ENCODE measurements at places on chromosomes 11 and 22. TPM values are rescaled to one million over a fixed set of nuclear protein-coding genes. Genes with fewer than 3 reads are reported as not detected.

The RASGRP2 gene
- not detected for total RNA-seq

DNA sequence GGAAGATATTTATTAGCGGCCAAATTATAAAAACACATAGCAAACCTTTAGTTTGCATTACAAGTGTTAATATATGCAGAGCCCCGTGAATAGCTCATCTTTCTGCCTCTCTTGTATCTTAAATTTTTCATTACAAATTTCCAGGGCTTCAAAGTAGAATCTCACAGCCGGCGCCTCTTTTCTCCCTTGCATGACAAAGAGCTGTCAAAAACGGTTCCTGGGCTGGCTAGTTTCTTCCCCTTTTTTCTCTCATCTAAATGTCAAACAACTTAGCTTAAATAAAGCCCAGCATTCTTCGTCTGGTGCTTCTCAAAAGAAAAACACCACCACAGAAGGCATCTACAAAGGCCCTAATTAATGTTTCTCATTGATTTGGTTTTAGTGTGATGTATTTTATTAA, 253.0 kb downstream of the INSC start:
- no peaks in the 10 kb centered on the region for H3K27me3 ChIP-seq
- no peaks in the 10 kb centered on the region for H3K36me3 ChIP-seq

The TMEM132A gene
- total RNA-seq: 88.1 TPM

GRCh38 chr11:95404370-95404769, 173.4 kb upstream of the SESN3 start:
- H3K27ac ChIP-seq: no peak overlapping the region
- no peaks in the 10 kb centered on the region for H3K4me1 ChIP-seq
- no peaks in the 10 kb centered on the region for H3K36me3 ChIP-seq

- no peak overlapping the region for H3K4me3 ChIP-seq
- H3K27me3 ChIP-seq: no peaks in the 10 kb centered on the region
- no peak overlapping the region for H3K27ac ChIP-seq
- peaks cover 11% of the 10 kb centered on the region for H3K4me1 ChIP-seq
- H3K36me3 ChIP-seq: no peaks in the 10 kb centered on the region
Measured at GRCh38 chr22:46446799-46447198, 90.6 kb downstream of the CELSR1 start.

DNA sequence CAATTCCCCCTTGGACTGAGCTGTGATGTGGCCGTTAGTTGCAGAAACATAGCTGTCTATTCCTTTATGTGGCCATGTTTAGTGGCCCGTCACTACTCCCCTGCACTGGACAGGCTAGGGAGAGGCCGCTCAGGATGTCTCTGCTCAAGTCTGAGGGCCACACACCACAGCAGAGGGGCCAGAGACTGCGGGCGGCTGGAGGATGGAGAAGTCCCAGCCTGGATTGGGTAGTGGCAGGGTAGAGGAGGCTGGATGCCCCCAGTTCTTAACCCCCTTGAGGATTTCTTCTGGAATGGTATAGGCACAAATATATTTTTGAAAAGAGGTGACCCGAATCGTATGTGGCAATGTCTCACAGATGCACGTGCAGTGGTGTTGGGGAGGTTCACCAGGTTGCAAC, 116.4 kb upstream of the B3GAT1 start:
- H3K36me3 ChIP-seq: no peaks in the 10 kb centered on the region
- no peaks in the 10 kb centered on the region for H3K4me1 ChIP-seq
- DNase-seq: no peak
- peaks cover 37% of the 10 kb centered on the region for H3K27me3 ChIP-seq
- H3K4me3 ChIP-seq: no peak overlapping the region

DNA sequence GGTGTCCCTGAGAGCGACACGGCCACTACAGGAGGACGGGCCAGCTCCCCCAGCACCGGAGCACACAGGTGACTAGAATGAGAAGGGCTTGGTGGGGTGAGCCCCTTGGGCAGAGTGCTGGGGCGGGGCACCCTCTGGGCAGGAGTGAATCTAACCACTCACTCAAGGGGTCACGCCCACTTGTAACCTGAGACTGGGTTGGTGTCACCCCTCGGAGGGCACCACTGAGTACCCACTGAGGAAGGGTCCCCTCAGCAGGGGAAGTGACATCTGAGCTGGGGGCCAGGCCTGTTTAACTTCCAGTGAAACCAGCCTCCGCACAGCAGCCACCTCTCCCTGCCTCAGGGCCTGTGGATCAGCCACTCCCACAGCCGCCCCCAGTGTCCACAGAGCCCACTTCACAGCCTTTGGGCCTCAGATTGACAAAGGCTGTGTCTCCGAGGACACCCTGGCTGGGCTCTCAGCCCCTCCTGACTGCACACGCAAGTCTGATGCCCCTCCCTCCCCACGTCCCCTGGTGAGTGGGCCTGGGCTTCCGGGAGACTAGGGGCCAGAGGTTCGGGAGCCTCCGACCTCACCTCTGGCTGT, 5.6 kb downstream of the GATD1 start:
- H3K4me3 ChIP-seq: no peak overlapping the region
- peaks cover 17% of the 10 kb centered on the region for H3K4me1 ChIP-seq
- DNase-seq: no peak
- no peak overlapping the region for H3K27ac ChIP-seq

The TMEM191C gene
- total RNA-seq: 6.4 TPM

GRCh38 chr11:28632338-28632737, 524.1 kb downstream of the METTL15 start:
- no peaks in the 10 kb centered on the region for H3K36me3 ChIP-seq
- no peaks in the 10 kb centered on the region for H3K27me3 ChIP-seq
- peak overlapping the region; percentile 79 for H3K27ac ChIP-seq
- peaks cover 42% of the 10 kb centered on the region for H3K4me1 ChIP-seq
- DNase-seq: peak; percentile 89

The ENTHD1 gene
- total RNA-seq: not detected

DNA sequence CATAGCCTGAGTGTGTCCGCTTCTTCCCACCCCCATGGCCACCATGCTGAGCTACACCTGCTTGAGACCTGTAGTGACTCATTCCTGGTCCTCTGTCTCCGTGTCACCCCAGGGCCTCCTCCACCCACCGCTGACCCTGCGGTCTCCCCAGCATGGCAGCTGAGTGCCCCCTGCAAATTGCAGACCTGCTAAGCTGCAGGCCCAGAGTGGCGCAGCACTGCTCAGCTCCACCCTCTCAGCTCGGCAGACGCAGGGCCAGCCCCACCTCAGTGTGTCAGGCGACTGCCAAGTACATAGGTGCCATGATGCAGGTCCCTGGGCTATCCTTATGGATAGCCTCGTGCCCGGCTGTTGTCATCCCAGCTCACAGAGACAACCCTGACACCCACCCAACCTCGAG, 13.1 kb downstream of the MS4A15 start:
- H3K4me1 ChIP-seq: no peaks in the 10 kb centered on the region
- H3K27ac ChIP-seq: no peak overlapping the region
- no peaks in the 10 kb centered on the region for H3K36me3 ChIP-seq
- H3K27me3 ChIP-seq: no peaks in the 10 kb centered on the region
- DNase-seq: no peak
- no peak overlapping the region for H3K4me3 ChIP-seq

The SMC1B gene
- total RNA-seq: not detected

GRCh38 chr11:85759915-85760314, 51.0 kb downstream of the SYTL2 start:
- H3K4me3 ChIP-seq: no peak overlapping the region
- DNase-seq: peak; percentile 90
- peaks cover 38% of the 10 kb centered on the region for H3K4me1 ChIP-seq
- no peaks in the 10 kb centered on the region for H3K27me3 ChIP-seq
- H3K27ac ChIP-seq: peak overlapping the region; percentile 61
- peaks cover 7% of the 10 kb centered on the region for H3K36me3 ChIP-seq

DNA sequence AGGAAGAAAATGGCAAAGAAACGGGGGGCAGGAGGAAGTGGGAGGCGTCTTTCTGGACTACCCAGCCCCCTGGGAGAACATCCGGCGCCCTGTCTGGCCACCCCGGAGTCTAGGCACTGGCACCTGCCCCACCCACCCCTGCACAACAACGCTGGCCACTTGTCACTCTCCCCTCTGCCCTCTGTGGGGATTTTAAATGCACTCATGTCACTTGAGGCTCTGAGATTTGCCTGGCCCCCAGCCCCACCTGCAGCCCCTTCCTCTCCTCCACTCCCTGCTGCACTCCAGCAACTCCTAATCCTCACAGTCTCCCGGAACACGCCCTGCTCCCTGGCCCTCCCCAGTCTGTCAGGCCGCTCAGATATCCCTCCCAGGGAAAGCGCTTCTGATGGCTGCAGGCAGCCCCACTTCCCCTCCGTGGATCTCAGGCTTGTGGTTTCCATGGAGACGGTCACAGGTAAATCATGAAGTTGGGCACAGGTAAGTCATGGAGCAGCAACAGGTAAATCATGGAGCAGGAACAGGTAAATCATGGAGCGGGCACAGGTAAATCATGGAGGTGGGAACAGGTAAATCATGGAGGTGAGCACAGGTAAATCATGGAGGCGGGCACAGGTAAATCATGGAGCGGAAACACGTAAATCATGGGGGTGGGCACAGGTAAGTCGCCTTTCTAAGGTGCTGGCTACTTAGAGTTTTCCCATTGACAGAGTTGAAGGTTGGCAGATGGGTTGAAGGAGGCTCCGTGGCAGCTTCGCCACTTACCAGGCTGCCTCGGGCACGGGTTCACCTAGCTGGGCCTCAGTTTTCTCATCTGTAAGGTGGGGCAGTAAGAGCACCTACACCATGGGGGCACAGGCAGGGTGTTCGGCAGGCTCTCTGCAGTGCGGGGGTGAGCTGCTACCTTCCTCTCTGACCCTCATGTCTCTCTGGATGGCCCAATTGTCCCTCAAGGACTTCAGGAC, 79.0 kb upstream of the SHISAL1 start:
- H3K27me3 ChIP-seq: no peaks in the 10 kb centered on the region
- H3K4me1 ChIP-seq: peaks cover 12% of the 10 kb centered on the region
- no peaks in the 10 kb centered on the region for H3K36me3 ChIP-seq

The MPPED2 gene
- not detected for total RNA-seq

DNA sequence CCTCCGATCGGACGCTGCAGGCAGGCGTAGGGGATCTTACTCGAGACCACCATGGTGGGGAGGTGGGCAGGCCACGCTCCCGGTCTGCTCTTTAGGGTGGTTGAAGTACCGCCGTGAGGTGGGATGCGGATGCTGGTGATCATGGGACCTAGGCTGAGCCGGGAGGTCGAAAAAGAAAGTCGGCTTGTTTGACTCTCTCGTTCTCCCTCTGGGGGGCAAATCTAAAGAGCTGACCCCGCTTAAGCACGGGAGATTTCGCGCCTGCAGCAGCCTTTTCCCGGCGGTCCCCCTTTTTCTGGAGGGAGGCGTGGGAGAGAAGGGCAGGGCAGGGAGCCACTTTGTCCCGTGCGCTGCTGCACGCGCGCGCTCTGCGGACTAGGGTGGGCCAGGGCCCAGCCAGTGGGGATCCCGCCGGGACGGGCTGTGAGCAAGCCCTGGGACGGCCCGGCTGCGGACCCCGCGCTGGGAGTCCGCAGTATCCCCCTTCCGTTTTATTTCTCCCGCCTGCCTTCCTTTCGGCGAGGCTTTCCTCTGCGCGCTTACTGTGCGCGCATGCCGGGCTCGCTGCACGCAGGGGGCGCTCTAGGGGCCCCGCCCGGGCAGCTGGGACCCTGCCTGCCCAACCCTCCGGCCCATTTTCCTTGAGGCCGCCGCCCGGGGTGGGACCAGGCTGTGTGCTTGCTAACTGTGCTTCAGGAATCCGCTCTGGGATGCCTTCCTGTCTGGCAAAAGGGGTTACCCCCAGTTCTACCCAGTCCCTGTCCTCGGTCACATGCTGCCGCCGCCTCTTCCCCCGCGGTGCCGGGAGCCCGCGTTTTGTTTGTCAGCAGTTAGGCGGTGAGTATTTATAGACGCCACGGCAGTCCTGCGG, 81.0 kb downstream of the PRR5L start:
- H3K27me3 ChIP-seq: no peaks in the 10 kb centered on the region
- peaks cover 9% of the 10 kb centered on the region for H3K4me1 ChIP-seq
- H3K36me3 ChIP-seq: no peaks in the 10 kb centered on the region
- H3K4me3 ChIP-seq: peak overlapping the region; percentile 44

DNA sequence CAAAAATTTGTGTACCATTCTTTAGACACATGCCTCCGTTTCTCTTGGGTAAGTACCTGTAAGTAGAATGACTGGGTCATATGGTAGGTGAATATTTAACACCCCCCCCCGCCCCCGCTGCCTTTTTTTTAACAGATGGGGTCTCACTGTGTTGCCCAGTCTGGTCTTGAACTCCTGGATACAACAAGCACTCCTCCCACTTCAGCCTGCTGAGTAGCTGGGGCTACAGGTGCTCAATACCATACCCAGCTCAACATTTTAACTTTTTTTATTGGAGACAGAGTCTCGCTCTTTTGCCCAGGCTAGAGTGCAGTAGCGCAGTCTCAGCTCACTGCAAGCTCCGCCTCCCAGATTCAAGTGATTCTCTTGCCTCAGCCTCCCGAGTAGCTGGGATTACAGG, 32.5 kb downstream of the CECR2 start:
- no peaks in the 10 kb centered on the region for H3K27me3 ChIP-seq
- no peak overlapping the region for H3K4me3 ChIP-seq
- H3K36me3 ChIP-seq: no peaks in the 10 kb centered on the region
- no peaks in the 10 kb centered on the region for H3K4me1 ChIP-seq
- no peak overlapping the region for H3K27ac ChIP-seq

The LRRC74B gene
- not detected for total RNA-seq

The KCNJ11 gene
- total RNA-seq: 1.8 TPM

DNA sequence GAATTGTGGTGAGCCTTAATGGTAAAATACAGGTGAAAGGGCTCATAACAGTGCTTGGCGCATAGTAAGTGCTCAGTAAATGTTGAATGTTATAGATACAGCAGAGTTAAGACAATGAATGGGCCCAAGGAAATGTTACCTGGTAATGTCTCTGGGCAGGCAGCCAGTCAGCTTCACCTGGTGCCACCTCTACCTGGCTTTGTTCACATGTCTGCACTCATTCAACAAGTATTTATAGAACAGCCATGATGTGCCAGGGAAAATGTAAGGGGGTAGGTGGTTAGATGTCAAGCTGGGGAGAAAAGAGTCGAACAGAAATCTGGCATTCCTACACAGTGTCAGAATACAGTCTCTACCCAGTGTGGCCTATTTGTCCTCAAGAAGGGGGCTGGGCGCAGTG, 238.8 kb upstream of the SYN3 start:
- no peaks in the 10 kb centered on the region for H3K36me3 ChIP-seq
- H3K4me1 ChIP-seq: no peaks in the 10 kb centered on the region
- no peak for DNase-seq
- no peak overlapping the region for H3K27ac ChIP-seq

All from PC-3 (cell line).